Hematopoietic multipotent progenitor cell treated with erythropoietin and hydrocortisone succinate and interleukin-3 and kit ligand, for 4 days (in vitro differentiated cells): ENCODE measurements at places on chromosomes 1 and 21.
A peak's percentile ranks its signal among the peaks of the same experiment; 100 is the strongest.

DNA sequence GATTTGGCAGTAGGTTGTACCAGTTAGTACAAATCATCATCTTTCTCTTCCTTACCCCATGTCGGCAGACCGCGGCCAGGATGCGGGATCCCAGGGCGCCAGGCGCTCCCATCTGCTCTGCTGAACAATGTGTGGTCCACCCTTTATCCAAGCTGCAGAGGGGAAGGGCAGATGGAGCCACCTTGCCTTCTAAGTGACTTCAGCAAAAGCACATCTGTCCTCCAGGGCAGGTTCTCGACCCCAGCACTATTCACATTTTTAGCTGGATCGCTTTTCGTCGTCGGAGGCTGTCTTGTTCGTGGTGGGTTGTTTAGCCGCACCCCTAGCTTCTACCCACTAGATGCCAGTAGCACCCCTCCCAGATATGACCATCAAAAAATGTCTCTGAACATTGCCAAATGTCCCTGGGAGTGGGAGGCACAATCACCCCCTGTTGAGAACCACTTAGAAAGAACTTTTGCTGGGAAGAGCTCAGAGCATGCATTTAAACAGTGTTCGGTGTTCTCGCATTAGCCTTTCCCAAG is 58.1 kb upstream of the SIM2 start:
- DNase-seq, result no peak

- no peak for DNase-seq
Observed at GRCh38 chr1:214186103-214186824, 94.7 kb upstream of the SMYD2 start.

GRCh38 chr21:26965040-26965906 is 1.6 kb downstream of the ADAMTS5 start:
- DNase-seq, result peak; percentile 23

GRCh38 chr21:27047283-27047657 is 80.4 kb upstream of the ADAMTS5 start:
- DNase-seq, result no peak

DNA sequence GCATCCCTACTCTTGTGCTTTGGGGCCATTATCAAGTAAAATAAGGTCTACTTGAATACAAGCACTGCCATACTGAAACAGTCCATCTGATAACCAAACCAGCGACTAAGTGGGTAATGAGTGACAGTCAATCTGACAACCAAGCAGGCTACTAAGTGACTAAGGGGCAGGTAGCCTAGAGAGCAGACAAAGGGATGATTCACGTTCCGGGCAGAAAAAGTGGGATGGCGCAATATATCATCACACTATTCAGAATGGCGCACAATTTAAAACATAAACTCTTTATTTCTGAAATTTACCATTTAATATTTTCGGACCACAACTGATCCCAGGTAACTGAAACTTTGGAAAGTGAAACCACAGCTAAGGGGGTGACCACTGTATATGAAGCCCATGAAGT is 17.7 kb downstream of the NGF start:
- DNase-seq, result no peak

DNA sequence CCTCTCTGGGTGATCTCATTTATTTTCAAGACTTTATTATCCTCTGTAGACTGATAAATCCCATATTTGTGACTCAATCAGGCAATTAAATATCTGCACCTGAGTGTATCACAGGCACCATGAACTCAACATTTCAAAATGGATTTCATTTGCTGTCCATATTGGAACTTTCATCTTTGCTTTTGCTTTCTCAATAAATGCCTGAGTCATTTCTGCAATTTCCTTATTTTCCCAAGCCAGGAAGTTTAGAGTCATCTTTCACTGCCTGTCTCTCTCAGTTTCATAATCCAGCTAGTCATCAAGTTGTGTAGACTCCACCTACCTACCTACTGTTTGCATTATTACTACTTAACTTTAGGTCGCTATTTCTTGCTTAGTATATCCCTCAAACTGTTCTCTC is 540.9 kb downstream of the LMO4 start:
- DNase-seq, result peak; percentile 61

DNA sequence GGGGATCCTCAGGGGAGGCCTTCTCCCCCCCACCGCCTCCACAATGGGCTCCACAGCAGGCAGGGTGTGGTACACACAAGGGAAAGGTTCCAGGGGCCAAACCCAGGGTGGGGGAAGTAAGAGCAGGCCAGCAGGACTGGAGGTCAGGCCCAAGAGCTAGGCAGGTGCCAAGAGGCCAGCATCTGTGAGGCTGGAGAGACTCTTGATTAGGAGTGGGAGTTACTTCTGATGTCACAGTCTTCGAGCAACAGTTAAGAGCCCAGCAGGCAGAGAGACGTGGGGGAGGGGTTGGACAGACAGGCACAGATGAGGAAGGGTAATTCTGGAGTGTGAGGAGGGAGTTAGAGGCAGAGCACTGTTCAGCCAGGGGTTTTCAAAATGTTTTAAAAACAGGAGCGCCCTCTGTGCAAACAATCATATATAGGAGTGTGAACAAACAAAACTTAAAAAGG is 55.8 kb downstream of the SLC9A1 start:
- peak; percentile 82 for DNase-seq

DNA sequence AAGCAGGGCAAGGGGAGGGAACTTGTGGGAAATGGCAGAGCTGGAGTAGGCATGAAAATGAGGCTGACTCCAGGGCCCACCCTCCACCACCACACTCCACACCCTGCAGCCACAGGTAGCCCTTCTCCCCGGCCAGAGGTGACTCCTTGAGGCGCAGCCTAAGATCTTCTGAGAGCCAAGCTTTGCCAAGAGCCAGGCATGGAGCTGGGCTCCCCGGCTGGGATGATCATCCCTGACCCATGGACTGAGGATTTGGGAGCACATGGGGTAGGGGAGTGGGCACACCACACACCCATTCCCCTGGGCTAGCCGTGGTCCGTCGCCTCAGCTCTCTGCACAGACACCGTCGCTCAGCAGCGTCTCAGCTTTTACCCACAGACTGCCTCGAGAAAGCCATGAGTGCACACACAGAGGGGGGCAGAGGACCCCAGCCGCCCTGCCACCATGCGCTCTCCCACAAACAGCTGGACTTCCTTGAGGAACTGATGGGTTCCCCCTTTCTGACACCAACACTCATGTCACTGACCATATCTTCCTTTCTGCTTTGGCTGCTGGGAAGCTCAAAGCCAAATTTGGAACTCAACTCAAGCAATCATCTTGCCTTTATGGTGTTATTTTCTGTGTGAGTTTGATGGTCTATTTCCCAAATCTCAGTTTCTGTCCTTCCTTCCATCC is 123.6 kb upstream of the RUNX3 start:
- DNase-seq, result peak; percentile 38

DNA sequence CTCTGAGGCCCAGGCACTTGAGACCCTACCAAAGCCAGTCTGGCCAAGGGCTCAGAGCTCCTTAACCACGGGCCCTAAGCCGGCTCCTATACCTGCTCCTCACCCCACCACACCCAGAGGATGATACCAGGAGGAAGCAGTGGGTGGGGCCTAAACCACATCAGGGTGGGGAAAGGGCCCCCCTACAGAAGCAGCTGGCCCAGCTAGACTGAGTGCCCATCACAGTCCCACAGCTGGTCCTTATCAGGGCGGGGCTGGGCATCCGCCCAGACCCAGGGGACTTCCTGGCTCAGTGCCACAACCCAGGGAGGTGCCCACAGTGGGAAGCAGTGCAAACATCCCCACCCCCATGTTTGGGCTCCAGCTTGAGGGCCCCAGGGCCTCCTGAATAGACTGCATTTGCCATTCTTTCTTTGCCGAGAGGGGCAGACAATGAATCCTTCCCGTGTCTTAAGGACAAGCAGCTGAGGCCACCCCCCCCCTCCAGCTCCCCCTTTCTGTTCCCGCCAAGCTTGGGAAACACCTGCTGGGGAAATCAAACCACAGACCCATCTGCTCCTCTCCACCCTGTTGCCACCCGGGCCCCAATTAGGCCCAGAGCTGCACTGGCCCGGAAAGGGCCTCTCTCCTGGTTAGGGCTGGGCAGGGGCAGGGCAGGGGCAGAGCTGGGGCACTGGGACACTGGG is 6.2 kb downstream of the E2F2 start:
- peak; percentile 96 for DNase-seq
